ENCODE measurements at places on chromosomes 6 and 20.

DNA sequence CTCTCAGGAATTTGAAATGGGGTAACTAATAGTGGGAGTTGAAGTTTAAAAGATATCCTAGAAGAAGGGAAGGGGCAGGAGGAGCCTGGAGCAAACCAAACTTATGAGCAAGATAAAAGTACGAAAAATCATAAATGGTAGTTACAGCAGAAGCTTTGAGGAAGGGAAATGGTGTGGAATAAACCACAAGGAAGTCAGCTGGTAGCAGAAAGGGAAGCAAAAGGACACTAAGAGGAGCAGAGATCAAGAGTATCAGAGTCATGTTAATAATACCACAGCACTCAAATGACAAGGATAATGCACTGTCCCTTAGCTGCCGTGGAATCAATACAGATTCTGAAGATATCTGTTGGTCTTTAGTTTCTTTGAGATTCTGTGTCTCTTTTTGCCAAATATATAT is 44.9 kb upstream of the CCDC28A start:
- no peak for DNase-seq

GRCh38 chr20:6735942-6736845 is 31.3 kb upstream of the BMP2 start:
- no peak for DNase-seq

- DNase-seq: peak; percentile 40
Observed at GRCh38 chr6:10720265-10720959, 2.5 kb upstream of the TMEM14C start.

- DNase-seq: no peak
Observed at GRCh38 chr6:19921786-19922185, 84.6 kb downstream of the ID4 start.

DNA sequence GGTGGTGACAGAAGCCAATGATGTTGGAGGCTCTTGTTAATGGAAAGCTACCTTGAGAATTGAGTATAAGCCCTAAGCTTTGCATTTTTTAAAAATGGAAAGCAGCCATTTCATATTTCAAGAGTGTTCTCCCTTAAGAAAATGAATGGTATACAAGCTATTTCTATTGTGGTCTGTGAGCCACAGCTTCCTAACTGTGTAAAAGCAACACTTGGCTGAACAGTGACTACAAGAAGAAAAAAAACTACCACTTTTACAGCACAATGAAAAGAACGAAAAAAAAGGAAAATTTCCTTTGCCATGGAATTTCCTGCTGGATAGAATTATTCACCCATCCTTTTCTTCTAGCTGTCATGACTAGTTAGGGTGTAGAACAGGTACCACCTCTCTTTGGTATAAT is 397.1 kb upstream of the BTBD3 start:
- no peak for DNase-seq

DNA sequence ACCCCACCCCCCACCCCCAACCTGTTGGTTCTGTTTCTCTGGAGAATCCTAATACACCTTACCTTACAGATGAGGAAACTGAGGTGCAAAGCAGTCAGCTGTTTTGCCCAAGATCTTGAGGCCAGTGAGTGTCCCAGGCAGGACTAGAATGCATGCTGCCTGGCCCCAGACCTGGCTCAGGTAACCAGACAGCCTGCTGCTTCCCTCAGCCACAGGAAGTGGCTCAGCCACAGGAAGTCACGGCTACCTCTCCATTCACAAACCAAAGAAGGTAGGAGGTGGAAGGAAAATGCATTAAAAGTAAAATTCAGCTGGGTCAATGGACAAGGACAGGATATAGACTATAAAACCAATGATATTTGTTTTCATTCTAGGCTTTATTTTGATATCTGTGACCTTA is 517.6 kb downstream of the CD83 start:
- no peak for DNase-seq

DNA sequence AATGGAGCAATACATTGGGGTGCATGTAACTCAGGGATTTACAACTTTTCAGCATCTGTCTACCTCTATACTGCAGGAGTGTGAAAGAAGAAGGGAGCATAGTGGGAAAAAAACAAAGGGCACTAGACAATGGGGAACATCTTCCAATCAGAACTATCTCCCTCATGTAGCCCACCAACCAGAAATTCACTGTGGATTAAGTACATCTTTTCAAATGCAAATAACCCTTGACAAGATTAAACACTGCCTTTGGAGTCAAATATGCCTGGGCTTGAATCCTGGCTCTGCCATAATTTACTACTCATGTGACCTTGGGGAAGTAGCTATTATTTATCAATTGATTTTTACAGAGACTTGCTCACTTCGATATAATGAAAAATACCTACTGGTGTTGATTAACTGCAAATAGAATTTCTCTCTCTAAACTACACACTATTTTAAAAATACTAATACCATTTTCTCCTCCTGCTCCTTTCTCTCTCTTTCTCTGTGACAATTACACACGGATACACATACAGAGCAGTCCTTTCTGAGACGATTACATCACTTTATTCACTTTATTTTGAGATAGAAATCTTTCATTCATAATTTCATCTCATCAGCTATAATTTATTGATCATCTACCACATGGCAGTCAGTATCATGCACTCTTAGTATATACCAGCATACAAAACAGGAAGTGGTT is 783.7 kb downstream of the FRK start:
- DNase-seq: no peak

- no peak for DNase-seq
Observed at GRCh38 chr20:34175079-34175478, 63.0 kb upstream of the EIF2S2 start.

DNA sequence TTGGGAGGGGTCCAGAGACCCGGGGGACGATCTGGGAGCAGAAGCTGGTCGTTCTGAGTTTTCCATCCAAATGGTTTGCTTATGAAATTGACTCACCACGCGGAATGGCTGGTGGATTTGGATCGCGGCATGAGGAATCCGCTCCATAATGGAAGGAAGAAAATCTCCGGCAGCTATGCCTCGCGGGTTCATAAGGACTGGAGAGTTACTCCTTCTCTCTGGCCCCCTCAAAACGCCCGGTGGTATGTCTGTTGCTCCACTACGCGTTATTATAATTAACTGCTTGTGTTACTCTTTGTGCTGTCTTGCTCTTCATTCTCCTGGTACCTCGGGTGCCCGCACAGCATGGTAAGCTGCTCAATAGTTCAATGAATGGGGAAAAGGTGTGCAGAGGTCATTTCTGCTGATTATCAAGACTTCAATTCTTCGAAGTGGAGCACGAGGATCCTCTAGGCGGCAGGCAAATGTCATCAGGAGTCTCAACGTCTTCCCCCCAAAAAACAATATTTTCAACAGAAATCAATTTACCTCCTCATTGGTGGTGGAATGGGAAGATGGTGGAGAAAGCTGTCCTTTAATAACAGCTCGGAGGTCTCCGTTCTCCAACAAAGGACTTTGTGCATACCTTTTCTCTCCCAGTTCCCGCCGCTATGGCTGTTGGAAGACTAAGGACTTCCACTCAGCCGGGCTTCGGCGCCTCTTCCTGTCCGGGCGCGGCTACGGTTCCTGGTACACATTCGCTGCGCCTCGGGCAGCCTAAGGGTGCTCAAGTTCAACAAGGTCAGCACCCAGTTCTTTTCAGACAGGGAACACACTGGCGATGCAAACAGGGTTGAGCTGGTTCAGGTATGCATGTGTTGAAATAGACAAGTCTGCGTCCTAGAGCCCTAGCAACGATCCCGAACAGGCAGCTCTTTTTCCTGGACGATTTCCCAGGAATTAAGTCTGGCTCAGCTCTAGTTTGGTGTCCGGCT is 9.2 kb upstream of the PRSS16 start:
- DNase-seq: peak; percentile 47

DNA sequence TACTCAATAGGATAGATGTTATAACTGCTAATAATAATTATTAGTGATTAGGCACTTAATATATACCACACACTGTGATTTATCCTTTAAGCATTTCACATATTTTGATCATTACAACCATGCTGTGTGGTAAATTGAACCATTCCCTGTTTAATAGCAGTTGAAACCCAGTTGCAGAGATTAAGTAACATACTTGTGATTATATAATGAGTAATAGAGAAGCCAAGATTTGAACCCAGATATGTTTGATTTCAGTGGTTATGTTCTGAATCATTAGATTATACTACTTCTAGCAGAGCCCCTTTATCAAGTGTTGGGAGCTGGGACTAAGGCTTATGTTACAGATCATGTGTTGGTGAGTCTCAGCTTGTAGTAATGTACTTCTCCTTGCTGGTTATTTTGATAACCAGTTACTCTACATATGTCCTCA is 44.1 kb downstream of the STK4 start:
- peak; percentile 83 for DNase-seq

DNA sequence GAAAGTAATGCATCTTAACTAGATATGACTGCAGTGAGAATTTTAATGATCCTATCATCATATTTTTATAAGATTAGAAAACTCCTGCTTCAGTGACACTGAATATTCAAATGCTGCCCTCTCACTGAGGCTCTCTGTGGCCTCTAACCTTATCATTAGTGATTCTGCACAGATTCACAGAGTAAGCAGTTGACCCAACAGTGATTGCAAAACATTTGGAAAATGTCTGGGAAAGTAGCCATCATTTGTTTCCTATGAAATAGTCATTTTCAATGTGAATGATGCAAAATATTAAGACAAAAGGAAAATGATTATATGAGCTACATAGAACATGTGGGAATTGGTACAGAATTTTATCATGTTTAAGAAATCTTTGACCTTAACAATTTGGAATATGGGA is 210.3 kb downstream of the TBX18 start:
- DNase-seq: peak; percentile 28

DNA sequence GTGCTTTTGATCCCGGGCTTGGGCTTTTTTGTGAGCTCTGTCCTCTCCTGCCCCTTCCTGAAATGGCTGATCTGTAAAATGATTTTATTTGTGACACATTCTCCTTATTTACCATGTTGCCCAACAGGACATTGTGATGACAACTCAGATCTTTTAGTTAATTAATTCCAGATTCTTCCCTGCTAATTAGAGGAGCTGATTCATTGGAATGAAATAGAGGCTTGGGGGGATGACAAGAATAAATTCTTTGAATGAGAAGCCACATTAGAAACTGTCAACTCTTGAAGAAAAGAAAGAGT is 26.1 kb upstream of the GABRR1 start:
- no peak for DNase-seq

- no peak for DNase-seq
Observed at GRCh38 chr20:37439223-37439933, 81.7 kb upstream of the NNAT start.

DNA sequence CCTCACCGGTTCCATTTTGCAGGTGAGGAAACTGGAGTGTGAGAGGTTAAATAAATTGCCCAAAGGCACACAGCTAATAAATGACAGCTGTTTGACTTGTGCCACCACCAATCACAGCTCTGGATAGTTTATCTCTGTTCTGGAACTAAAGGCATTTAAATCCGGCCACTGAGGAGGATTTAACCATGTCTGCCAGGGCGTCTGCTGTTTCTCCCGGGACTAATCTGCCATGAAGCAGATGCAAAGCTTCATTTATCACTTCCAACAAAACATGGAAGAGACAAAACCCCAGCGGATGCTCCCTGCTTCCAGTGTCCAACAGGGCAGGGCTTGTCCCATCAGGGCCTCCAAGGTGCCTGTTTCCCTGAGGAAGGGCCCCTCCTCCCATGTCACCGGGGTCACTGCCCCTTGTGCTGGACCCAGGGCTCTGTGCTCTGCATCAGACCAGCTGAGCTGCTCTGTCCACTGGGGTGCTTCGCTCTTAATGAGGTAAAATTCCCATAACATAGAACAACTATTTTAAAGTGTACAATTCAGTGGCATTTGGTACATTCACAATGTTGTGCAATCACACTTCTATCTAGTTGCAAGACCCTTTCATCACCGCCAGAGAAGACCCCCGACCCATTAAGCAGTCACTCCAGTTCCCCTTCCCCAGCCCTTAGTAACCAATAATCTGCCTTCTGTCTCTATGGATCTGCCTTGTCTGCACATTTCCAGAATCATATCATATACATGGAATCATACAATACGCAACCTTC is 244.3 kb downstream of the PTPRT start:
- no peak for DNase-seq

DNA sequence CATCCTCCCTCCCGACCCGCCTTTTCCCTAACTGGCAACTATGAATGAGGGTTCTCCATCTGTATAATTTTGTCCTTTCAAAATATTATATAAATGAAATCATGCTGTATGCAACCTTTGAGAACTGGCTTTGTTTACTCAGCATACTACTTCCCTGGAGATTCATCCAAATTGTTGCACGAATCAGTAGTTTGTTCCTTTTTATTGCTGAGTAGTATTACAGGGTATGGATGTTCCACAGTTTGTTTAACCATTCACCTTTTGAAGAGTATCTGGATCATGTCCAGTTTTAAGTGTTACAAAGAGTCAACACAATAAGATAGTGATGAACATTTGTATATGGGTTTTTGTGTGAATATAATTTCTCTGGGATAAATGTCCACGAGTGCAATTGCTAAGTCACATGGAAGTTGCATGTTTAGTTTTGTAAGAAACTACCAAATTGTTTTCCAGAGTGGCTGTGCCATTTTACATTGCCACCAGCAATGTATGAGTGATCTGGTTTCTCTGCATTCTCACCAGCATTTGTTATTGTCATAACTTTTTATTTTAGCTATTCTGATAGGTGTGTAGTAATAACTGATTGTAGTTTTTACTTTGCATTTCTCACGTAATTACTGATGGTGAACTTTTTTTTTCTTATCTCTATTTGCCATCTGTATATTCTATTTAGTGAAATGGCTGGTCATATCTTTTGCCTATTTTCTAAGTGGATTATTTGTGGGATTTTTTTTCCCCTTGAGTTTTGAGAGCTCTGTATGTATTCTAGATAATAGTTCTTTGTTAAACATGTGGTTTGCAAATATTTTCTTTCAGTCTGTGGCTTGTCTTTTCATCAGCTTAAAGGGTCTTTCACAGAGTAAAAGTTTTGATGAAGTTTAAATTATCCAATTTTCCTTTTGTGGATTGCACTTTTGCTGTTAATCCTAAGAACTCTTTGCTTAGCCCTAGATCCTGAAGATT is 14.4 kb upstream of the RNF24 start:
- no peak for DNase-seq

- no peak for DNase-seq
Observed at GRCh38 chr6:17666646-17667045, 40.1 kb downstream of the NUP153 start.

All from EL (cell line).